ENCODE measurements at places on chromosomes 4 and X.

DNA sequence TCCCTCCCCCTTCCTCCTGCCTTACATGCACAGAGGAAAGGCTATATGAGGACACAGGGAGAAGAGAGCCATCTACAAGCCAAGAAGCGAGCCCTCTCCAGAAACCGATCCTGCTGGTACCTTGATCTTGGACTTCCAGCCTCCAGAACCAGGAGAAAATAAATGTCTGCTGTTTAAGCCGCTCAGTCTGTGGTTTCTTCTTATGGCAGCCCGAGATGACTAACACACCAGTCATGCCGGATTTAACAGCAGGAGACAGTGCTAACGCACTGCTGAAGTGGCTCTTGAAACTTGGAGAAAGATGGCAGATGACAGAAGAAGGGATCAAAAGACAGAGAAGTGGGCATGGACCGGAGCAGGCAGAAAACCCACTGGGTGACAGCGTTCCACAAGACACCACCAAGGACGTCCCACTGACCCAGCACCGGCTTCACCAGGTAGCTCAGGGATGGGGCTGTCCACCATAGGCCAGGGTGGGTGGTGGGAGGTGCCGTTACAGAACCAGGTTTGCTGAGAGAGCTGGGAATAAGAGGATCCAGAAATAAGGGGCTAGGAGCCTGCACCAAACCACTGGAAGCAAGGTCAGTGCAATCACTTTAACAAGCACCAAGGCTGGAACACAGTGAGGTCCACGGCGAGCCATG is 6.2 kb upstream of the MAN2B2 start:
- no peak for DNase-seq

GRCh38 chr4:160846121-160846520 is 1317.7 kb downstream of the FSTL5 start:
- no peak for DNase-seq

DNA sequence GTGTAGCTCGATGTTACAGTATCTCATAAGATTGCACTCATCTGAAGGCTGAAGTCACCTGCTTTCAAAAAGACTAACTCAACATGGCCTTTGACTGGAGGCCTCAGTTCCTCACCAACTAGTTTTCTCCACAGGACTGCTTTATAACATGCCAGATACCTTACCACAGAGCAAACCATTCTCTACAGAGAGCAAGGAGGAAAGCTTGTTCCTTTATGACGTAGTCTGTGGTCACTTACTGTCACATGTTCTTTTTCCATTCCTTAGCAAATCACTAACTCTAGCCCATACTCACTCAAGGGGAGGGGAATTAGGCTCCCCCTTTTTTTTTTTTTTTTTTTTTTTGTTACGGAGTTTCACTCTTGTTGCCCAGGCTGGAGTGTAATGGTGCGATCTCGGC is 3.2 kb downstream of the THAP9 start:
- no peak for DNase-seq

DNA sequence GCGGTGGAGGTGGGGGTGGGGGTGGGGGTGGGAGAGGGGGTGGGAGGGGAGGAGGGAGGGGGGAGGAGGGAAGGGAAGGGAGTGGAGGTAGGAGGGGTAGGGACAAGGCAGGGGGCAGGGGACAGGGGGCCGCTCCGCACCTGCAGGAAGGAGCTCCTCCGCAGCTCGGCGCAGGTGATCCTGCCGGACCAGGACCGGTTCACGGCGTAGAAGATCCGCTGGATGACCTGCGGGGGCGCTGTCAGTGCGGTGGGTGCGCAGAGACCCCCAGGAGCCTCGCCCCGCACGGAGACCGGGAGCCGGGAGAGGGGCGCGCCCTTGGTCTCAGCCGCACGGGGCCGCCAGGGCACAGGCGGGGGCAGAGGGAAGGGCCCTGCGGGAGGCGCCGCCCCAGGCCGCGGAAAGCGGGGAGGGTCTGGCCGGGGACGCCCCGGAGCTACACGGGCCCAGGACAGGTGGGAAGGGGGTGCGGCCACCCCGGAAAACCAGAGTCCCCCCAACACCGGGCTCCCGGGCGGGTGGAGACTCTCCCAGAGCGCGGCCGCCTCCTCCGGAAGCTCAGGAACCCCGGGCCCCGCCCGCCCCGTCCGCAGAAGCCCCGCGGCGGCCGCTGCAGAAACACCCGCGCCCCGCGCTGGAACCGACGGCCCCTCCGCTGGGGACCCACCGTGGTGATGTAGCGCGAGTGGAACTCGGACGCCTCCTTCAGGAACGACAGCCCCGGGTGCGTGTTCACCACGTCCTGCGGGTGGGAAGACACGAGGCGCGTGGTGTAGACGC is 27.6 kb upstream of the GTPBP6 start:
- no peak for DNase-seq

- no peak for DNase-seq
Observed at GRCh38 chr4:1721666-1722550, 587 bp downstream of the TACC3 start.

GRCh38 chr4:3021627-3022026 is 52.7 kb downstream of the HTT-AS start:
- no peak for DNase-seq

GRCh38 chr4:124343661-124344171 is 368.8 kb downstream of the ANKRD50 start:
- no peak for DNase-seq

- DNase-seq, result no peak
Observed at GRCh38 chrX:151031391-151031975, 48.3 kb downstream of the HMGB3 start.

GRCh38 chr4:109645874-109646710 is 57.2 kb downstream of the CASP6 start:
- DNase-seq, result no peak

DNA sequence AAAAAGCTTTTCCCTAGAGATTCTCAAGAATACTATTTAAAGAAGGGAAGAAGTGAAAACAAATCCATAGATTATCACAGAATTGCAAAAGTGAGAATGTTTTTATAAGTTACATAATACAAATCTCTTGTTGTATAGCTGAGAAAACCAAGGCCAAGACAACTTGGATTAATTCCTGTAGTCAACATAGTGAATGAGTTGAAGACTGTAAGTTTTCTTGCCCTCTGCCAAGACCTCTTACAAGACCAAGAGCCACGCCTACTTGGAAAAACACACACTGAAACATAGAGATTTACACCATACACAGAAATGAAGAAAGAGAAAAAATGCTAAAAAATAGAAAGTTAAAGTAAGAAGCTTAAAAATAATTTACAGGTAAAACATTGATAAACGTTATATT is 2024.0 kb downstream of the PCDH7 start:
- no peak for DNase-seq

DNA sequence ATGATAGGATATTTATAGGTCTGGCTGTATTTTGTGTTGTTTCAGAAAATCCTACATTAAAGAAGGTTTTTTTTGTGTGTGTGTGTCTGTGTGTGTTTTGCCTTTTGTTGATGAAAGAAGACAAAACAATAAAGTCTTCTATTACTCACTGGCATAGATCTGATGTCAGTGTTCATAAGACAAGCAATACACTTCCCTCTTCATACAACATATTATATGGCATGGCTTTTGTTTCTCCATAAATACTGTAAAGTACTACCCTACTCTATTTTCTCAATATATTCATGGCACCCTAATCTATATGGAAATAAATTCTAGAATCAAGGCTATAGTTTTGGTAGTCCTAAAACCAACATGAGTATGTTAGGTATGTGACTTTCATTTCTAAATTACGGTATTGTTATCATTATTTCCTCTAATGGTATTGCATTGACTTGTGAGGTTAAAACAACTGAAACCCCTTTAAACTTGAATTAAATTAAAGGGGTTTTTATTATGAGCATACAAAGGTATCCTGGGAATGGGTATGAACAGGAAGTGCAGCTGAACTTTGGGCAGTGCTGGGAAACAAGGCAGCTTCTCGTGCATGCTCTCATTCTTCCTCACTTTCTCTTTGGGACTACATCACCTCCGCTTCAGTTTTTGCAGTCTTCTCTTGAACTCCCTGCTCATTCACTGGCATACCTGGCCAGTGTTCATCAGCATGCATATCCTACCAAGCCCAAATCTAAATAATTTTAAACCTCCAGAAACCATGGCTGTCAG is 70.5 kb upstream of the PRSS48 start:
- no peak for DNase-seq

- DNase-seq, result no peak
Observed at GRCh38 chrX:21959362-21960051, 19.0 kb downstream of the SMS start.

GRCh38 chr4:173666-174314 is 49.5 kb downstream of the ZNF718 start:
- no peak for DNase-seq

GRCh38 chrX:70046978-70047377 is 2.8 kb downstream of the AWAT2 start:
- no peak for DNase-seq

- no peak for DNase-seq
Observed at GRCh38 chr4:107265859-107266258, 229.7 kb upstream of the DKK2 start.

DNA sequence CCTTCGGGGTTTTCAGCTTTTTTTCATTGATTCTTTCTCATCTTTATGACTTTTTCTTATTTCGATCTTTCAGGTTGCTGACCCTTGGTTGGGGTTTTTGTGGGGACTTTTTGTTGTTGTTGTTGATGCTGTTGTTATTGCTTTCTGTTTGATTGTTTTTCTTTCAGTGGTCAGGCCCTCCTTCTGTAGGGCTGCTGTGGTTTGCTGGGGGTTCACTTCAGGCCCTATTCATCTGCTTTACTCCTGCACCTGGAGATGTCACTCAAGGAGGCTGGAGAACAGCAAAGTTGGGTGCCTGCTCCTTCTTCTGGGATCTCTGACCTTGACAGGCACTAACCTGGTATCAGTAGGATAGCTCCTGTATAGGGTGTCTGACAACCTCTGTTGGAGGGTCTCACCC is 39.9 kb upstream of the PCDH18 start:
- no peak for DNase-seq

DNA sequence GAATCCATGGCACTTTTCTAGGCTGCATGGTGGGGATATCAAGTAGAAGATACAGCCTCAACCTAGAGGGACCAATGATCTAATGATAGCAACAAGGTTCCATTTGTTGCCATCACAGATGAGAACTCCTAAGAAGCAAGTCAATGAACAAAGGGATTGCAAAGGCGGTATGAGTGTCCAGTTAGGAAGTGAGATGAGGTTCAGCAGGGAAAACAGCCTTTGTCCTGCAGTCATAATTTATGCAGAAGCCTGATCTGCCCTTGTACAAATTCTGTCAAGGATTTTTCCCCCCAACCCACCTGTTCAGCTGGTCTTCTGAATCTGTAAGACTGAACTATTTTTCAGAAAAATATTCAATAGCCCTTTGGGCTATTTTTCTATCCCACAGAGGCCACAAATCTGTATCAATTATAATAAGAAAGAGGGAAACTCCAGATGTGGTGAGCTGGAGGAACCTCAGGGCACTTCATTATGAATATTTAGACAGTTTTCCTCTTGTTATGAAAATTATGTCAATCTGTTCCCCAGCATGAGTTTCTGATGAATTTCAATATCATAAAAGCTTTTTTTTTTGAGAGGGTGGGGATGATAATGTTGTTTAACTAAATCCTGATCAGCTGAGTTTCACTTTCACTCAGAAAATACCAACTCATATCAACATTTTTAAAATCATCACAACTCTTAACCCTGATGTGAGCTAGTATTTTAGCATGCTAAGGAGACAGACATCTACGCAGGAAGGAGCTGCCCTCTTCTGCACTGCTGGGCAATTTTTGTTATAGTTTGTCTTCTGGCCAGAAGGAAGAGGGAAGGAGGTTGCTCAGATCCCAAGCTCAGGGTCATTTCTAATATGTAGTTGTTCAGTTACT is 127.2 kb upstream of the MAP3K15 start:
- DNase-seq, result no peak

DNA sequence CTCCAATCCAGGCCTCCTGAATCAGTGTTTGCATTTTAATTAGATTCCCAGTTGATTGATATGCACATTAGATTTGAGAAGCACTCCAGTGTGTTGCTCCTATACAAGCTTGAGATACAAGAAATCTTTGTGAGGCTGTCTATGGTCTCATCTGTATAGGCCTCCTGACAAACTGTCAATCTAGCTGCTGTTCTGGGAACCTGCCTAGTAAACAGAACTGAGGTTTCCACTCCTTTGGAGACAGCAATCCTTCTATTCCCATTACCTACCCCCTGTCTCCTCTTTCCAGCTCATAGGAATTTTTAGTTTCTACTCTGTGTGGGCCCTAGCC is 306.1 kb upstream of the EMCN start:
- no peak for DNase-seq

DNA sequence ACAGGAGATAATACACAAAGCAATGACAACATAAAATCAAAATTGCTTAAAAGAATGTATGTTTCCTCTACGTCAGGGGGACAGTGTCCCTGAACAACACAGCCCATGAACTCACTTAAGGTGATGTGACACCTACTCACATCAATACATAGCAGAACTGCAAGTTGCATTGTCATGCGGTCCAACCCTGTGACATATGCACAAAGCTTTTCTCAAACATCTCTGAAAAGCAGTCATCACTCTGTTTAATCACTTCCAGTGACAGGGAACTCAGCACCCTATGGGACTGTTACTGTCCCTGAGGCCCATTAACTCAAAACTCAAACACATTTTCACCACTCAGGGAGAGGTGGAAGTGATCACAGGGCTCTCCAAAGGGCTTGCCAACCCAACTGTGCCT is 2.4 kb downstream of the STX18 start:
- no peak for DNase-seq

DNA sequence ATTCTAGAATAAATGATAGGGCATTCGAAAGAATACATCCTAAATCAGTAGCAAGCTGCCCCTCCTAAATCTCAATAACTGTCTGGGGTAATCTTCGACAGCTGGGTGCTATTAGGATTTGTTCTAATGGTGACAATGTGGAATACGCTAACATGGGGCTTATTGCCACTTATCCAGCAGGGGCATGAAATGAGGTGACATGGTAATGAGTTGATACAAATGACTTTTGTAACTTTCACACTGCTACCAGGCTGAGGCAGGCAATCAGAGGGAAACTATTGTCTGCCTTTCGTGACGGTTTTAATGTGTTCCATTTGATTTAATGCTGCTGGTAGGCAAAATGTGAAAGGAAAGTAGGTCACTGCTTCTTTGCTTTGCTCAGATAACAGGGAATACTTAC is 1047.4 kb upstream of the PABPC4L start:
- DNase-seq, result no peak

DNA sequence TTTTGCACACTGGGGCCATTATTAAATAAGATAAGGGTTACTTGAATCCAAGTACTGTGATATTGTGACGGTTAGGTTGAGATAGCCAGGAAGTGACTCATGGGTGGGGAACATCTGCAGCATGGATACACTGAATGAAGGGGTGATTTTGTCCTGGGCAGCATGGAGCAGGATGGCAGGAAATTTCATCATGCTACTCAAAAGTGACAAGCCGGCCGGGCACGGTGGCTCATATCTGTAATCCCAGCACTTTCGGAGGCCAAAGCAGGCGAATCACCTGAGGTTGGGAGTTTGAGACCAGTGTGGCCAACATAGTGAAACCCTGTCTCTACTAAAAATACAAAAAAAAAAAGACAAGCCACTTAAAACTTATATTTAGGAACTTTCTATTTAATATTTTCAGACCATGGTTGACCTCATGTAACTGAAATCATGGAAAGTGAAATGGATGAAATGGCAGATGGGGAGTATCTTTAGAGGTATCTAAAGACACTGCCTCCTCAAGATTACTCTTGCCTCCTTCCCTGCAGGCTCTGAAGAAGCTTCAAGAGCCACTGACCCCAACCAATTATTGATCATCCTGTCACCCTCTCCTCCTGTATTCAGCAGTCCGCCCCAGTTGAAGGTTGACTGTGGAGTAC is 3.9 kb upstream of the TRIM60 start:
- no peak for DNase-seq

- no peak for DNase-seq
Observed at GRCh38 chr4:3879681-3880614, 113.8 kb downstream of the ADRA2C start.

GRCh38 chrX:48649102-48649501 is 34.5 kb upstream of the WAS start:
- no peak for DNase-seq

Data from COR-L47 (cell line).